ENCODE measurements at places on chromosomes 16 and 17. TPM values are rescaled to one million over a fixed set of nuclear protein-coding genes. Genes with fewer than 3 reads are reported as not detected.

DNA sequence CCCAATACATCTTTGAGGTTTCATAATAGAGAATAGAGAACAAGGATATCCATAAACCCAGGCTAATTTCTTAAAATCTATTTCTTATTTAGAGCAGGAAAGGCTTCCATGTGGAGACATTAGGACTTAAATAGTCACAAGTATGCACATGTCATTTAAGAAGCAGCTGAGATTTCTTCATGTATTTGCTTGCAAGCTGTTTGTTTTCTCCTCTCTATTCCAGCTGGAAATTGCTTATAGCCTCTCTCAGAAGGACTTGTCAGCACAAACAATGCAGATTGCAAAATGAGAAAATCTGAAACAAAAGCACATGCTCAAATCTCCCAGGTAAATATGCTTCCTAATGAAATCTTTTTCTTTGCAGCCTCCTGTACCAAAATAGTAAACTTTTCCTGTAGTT is 1473.1 kb downstream of the CDH8 start:
- no peak for DNase-seq
- H3K27me3 ChIP-seq: no peaks in the 10 kb centered on the region
- no peak overlapping the region for H3K4me3 ChIP-seq
- H3K27ac ChIP-seq: no peak overlapping the region

- peak overlapping the region; percentile 24 for H3K27ac ChIP-seq
- DNase-seq: no peak
- no peaks in the 10 kb centered on the region for H3K36me3 ChIP-seq
- H3K27me3 ChIP-seq: no peaks in the 10 kb centered on the region
- H3K4me3 ChIP-seq: no peak overlapping the region
- no peaks in the 10 kb centered on the region for H3K4me1 ChIP-seq
Observed at GRCh38 chr16:56246051-56246817, 54.9 kb downstream of the GNAO1 start.

- peak; percentile 59 for DNase-seq
- H3K36me3 ChIP-seq: peaks cover 6% of the 10 kb centered on the region
- H3K27ac ChIP-seq: peak overlapping the region; percentile 20
- no peaks in the 10 kb centered on the region for H3K27me3 ChIP-seq
- no peak overlapping the region for H3K4me3 ChIP-seq
Observed at GRCh38 chr17:37160944-37161343, 212.2 kb downstream of the AATF start.

GRCh38 chr16:17307504-17307903 is 163.3 kb downstream of the XYLT1 start:
- peaks cover 15% of the 10 kb centered on the region for H3K4me1 ChIP-seq
- H3K4me3 ChIP-seq: no peak overlapping the region
- no peak overlapping the region for H3K27ac ChIP-seq
- no peaks in the 10 kb centered on the region for H3K27me3 ChIP-seq

GRCh38 chr17:75832164-75832651 is 12.0 kb downstream of the UNC13D start:
- no peak for DNase-seq
- H3K36me3 ChIP-seq: no peaks in the 10 kb centered on the region
- H3K27me3 ChIP-seq: no peaks in the 10 kb centered on the region

DNA sequence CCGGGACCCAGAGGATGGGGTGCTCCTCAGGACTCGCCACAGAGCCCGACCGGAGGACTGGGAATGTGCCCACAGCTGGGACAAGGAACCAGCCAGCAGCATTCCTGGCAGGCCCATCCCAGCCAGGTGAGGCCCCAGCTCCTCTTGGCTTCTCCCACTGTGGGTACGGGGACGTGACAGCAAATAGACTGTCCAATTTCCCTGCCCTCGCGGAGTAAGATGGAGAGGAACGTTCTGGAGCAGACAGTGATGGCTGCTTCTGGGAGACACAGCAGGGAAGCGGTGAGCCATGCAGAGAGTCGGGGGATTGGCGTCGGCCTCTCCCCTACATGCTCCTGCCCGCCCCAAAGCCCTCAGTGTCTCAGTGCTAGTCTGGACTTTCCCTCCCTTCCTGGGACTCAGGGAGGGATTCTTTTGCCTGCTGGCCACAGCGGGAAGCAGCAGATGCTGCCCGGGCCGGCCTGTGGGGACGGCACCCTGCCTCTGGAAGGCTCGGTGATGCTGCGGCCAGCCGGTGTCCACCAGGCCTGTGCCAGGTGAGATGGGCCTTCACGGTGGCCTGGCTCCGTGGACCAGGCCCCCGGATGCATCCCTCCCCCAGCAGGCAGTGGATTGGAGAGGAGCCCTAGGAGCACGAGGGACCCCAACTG is 89.1 kb downstream of the SEC14L1 start:
- H3K4me1 ChIP-seq: no peaks in the 10 kb centered on the region
- H3K27me3 ChIP-seq: no peaks in the 10 kb centered on the region
- no peak for DNase-seq
- no peak overlapping the region for H3K27ac ChIP-seq

- no peak for DNase-seq
- H3K36me3 ChIP-seq: no peaks in the 10 kb centered on the region
- H3K4me3 ChIP-seq: no peak overlapping the region
- H3K4me1 ChIP-seq: no peaks in the 10 kb centered on the region
Observed at GRCh38 chr16:17744921-17745572, 274.3 kb upstream of the XYLT1 start.

DNA sequence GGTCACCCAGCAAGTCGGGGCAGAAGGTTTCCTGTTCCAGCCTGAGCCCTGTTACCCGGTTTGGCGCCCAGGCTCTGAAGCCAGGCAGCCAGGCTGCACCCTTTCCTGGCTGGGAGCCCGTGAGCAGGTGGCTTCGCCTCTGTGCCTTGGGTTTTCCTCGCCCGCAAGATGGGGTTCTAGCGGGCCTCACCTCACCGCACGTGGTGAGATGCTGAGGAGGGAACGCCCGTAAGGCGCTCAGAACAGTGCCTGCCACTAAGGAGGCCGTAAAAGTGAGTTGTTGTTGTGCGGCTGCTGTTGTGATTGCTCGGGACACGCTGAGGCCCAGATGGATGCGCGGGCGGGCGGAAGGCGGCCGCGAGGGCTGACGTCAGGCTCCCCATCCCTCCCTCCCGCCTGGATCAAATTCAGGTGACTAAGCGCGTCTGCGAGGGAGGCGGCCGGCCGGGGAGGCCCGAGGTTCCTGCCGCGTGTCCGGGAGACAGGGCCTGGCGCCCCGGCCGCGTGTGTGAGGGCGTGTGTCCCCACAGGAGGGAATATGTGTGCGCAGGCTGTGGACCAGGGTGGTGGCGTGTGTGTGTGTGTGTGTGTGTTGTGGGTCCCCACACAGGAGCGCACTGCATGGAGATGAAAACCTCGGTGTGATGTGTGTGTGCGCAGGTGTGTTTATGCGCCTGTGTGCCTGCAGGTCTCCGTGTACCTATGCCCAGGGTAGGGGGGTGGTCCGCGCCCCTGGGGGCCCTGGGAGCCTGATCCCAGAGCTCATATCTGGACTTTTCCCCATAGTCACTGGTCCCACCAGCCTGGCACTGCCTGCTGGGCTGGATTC is 4.3 kb downstream of the CAMKK1 start:
- peak; percentile 79 for DNase-seq
- peak overlapping the region; percentile 63 for H3K27ac ChIP-seq
- no peaks in the 10 kb centered on the region for H3K27me3 ChIP-seq

DNA sequence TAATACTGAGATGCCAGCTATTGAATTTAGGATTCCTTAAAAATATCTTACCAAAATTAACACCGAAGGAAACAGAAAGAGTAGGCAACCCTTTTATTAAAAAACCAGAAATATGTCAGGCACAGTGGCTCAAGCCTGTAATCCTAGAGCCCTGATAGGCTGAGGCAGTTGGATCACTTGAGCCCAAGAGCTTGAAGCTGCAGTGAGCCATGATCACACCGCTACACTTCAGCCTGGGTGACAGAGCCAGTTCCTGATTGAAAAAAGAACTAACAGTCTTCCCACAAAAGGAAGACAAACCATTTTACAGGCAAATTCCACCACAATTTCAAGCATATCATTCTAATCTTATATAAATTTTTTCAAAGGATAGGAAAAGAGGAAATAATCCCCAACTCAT is 15.6 kb downstream of the SLFN12 start:
- no peak overlapping the region for H3K4me3 ChIP-seq
- no peaks in the 10 kb centered on the region for H3K4me1 ChIP-seq
- H3K27ac ChIP-seq: no peak overlapping the region
- H3K36me3 ChIP-seq: peaks cover 3% of the 10 kb centered on the region
- no peak for DNase-seq
- H3K27me3 ChIP-seq: no peaks in the 10 kb centered on the region

GRCh38 chr17:73799781-73800627 is 155.8 kb upstream of the SDK2 start:
- no peak for DNase-seq
- H3K4me1 ChIP-seq: peaks cover 15% of the 10 kb centered on the region
- H3K27me3 ChIP-seq: peaks cover 2% of the 10 kb centered on the region
- no peak overlapping the region for H3K27ac ChIP-seq
- H3K4me3 ChIP-seq: no peak overlapping the region
- no peaks in the 10 kb centered on the region for H3K36me3 ChIP-seq

The KRTAP4-4 gene
- not detected for polyA plus RNA-seq

The C1QTNF1 gene
- polyA plus RNA-seq: 0.67 TPM

The TNFRSF17 gene
- polyA plus RNA-seq: 0.04 TPM

The CNTNAP4 gene
- polyA plus RNA-seq: 0.10 TPM

All from small intestine (tissue), 16 donors.